ENCODE measurements at places on chromosomes 4 and X.

GRCh38 chr4:55906323-55906722, 42.4 kb upstream of the CEP135 start:
- no peak for DNase-seq

GRCh38 chrX:18709833-18710232, 2.4 kb downstream of the PPEF1 start:
- DNase-seq, result no peak

- peak; percentile 49 for DNase-seq
Observed at GRCh38 chr4:38872620-38873019, 5.0 kb downstream of the FAM114A1 start.

- DNase-seq, result no peak
Observed at GRCh38 chr4:102554482-102554881, 53.3 kb downstream of the NFKB1 start.

GRCh38 chrX:135572436-135572835, 52.0 kb downstream of the INTS6L start:
- no peak for DNase-seq

DNA sequence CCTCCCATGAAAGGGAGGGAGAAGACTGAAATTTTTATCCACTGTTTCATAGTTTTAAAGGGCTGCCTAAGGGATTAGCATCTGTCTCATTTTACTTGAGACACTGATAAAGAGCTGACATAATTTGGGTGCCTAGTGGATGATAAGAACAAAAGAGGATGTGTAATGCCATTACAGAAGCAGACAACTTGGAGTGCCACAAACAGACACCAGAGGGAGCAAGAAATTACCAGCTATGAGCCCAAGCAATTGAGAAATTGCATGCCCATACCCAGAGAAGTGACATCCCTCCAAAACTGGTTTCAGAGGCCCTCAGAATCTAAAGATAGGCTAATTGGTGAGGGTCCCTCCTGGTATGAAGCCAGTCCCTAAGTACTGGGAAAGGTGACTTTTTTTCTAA, 38.5 kb upstream of the POU3F4 start:
- no peak for DNase-seq

- DNase-seq, result no peak
Observed at GRCh38 chrX:1899841-1900240, 285.0 kb downstream of the ASMT start.

GRCh38 chr4:98503676-98504075, 154.7 kb downstream of the TSPAN5 start:
- DNase-seq, result no peak

Data from PC-9 (cell line).